ENCODE measurements at places on chromosomes 1 and 21.

DNA sequence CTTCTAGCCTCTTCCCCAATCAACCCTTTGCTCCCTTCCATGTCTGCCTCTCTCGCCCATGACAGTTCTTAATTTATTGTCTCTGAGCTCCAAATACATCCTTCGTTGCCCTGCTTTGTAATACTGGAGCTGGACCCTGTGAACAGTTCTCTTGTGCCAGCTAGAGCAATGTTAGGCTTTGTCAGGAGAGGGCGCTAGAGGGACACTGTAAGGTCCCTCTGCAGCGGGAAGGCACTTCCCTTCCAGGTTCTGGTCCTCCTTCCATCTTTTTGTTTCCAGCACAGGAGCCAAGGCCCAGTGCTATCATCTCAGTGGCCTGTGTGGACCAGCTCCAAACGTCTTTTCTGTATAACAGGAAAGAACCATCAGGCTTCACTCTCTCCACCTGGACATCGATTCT is 95.9 kb downstream of the PTPRU start:
- DNase-seq, result peak; percentile 14

- DNase-seq, result no peak
Observed at GRCh38 chr1:3481836-3482375, 27.4 kb downstream of the ARHGEF16 start.

- DNase-seq, result no peak
Observed at GRCh38 chr1:205266611-205267305, 39.0 kb downstream of the TMCC2 start.

DNA sequence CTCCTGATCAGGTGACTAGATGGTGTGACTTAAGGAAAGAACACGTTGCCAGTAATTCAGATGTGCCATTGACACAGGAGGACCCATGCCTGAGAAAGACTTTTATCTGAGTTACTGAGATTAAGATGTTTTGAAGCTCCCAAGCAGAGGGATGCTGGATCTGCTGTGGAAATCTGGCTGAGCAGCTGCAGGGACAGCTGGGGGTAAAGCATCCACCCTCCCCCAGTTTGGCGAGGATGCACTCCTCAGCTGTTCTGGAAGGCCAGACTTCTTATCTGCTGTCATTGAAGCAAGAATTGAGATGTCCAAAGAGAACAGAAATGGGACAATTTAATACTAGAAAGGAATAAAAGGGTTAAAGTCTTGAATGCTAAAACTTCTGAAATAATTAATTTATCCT is 25.7 kb downstream of the TTC3 start:
- no peak for DNase-seq

Measured in mammary epithelial cell (primary cell).